ENCODE measurements at places on chromosomes 7 and 10. TPM values are rescaled to one million over a fixed set of nuclear protein-coding genes. Genes with fewer than 3 reads are reported as not detected.

DNA sequence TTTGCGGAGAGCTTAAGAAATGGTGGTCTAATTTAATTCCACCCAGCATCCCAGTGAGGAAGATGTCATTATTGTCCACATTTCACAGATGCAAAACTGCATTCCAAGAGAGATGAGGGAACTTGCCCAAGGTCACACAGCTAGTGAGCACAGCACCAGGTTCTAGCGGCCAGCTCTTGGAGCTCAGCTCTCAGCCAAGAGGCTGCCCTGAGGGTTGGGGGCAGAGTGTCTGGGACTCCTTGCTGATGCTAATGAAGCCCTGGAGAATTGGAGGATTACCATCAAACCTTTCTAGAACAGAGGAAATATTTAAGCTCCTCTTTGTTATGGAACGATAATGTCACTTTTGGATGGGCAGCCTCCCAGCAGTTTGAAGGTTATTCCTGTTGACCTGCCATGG is 48.0 kb downstream of the PLPP4 start:
- no peaks in the 10 kb centered on the region for H3K36me3 ChIP-seq
- no peaks in the 10 kb centered on the region for H3K27me3 ChIP-seq
- H3K4me1 ChIP-seq: no peaks in the 10 kb centered on the region
- no peak overlapping the region for H3K4me3 ChIP-seq

- H3K4me3 ChIP-seq: no peak overlapping the region
- no peaks in the 10 kb centered on the region for H3K27me3 ChIP-seq
- H3K4me1 ChIP-seq: no peaks in the 10 kb centered on the region
- H3K36me3 ChIP-seq: no peaks in the 10 kb centered on the region
- no peak overlapping the region for H3K27ac ChIP-seq
Measured at GRCh38 chr10:91758303-91759146, 39.7 kb upstream of the TNKS2 start.

DNA sequence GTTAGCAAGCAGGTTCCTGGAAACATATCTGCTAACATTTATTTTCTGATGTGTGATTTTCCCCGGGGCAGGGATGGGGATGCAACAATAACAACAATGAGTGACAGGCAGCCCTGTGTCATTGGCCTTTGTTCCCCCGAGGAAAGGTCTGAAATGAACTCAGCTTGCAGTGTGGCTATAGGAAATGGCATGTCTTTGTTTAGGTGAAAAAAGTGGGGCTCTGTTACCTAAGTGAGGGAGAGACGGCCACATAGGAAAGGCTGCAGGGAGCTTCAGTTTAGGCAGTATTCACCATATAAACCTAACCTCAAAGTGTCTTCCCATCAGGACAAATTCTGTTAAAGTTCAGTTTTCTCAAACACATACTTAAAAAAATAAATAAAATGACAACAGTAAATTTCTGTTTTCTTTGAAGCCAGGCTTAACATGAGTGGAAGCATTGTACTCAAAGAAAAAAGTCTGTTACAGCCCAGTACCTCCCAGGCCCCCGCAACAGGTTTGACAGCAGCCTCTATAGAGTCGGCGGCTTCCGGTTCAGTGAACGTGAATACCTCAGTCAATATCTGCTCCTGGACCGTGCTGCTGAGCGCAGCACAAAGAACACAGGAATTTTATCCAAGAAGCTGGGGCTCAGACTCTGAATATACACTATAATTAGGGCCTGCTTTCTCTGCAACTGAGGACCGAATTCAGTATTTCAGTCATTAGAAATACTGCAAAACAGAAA is 168.3 kb downstream of the GLI3 start:
- H3K27ac ChIP-seq: no peak overlapping the region
- H3K4me1 ChIP-seq: peaks cover 3% of the 10 kb centered on the region
- H3K4me3 ChIP-seq: no peak overlapping the region
- no peak for DNase-seq
- no peaks in the 10 kb centered on the region for H3K36me3 ChIP-seq
- no peaks in the 10 kb centered on the region for H3K27me3 ChIP-seq

- no peak overlapping the region for H3K27ac ChIP-seq
- peak; percentile 65 for DNase-seq
- H3K36me3 ChIP-seq: no peaks in the 10 kb centered on the region
- no peak overlapping the region for H3K4me3 ChIP-seq
- H3K27me3 ChIP-seq: no peaks in the 10 kb centered on the region
Measured at GRCh38 chr7:135274495-135275268, 41.0 kb downstream of the STRA8 start.

GRCh38 chr7:11811709-11812108 is 20.3 kb downstream of the THSD7A start:
- H3K4me3 ChIP-seq: no peak overlapping the region
- no peaks in the 10 kb centered on the region for H3K36me3 ChIP-seq
- H3K27ac ChIP-seq: no peak overlapping the region
- DNase-seq: no peak
- no peaks in the 10 kb centered on the region for H3K27me3 ChIP-seq

GRCh38 chr10:63228237-63228636 is 95.1 kb downstream of the NRBF2 start:
- H3K36me3 ChIP-seq: no peaks in the 10 kb centered on the region
- H3K4me3 ChIP-seq: no peak overlapping the region
- DNase-seq: no peak
- no peaks in the 10 kb centered on the region for H3K4me1 ChIP-seq

DNA sequence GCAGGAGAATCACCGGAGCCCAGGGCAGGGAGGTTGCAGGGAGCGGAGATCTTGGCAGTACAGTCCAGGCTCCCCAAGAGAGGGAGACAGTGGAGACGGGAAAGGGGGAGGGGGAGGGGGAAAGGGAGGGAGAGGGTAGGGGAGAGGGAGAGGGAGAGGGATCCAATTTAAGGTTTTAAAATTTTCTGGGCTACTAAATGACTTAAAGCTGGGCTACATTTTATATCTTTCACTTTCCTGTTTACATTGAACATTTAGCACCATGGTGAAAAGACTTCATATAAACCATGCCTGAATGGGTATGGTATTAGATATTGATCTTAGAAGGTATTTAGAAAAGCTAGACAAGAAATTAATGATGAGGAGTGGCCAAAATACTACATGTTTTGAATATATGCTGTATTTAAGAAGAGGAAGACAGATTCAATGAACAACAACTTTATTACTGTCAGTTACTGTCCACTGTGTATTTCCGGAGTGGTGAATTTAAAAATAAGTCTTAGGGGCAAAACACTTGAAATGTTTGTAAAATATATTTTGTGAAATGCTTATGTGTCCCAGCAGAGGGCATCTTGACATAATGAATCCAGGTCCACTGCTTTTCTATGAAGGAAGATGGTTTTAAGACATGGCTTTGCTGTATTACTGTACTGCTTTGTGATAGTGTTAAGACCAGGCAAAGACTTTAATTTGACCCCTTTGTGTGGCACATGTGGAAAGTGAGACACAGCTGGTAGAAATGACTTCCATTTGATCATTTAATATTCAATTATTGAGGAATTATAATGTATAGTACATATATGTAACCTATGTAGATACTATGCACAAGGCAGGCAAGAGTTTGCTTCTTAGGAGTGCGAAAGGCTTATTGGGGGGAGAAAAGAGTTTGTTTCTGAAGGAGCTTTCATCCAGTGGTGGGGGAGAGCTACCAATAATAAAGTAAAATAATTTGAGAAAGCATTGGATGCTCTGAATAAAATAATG is 52.8 kb downstream of the NRF1 start:
- DNase-seq: no peak
- no peak overlapping the region for H3K27ac ChIP-seq
- H3K4me1 ChIP-seq: peaks cover 3% of the 10 kb centered on the region
- H3K36me3 ChIP-seq: no peaks in the 10 kb centered on the region
- H3K27me3 ChIP-seq: no peaks in the 10 kb centered on the region

- H3K4me1 ChIP-seq: no peaks in the 10 kb centered on the region
- no peak overlapping the region for H3K27ac ChIP-seq
- H3K36me3 ChIP-seq: no peaks in the 10 kb centered on the region
- no peak overlapping the region for H3K4me3 ChIP-seq
- DNase-seq: no peak
Measured at GRCh38 chr7:77444123-77444522, 28.0 kb upstream of the GSAP start.

DNA sequence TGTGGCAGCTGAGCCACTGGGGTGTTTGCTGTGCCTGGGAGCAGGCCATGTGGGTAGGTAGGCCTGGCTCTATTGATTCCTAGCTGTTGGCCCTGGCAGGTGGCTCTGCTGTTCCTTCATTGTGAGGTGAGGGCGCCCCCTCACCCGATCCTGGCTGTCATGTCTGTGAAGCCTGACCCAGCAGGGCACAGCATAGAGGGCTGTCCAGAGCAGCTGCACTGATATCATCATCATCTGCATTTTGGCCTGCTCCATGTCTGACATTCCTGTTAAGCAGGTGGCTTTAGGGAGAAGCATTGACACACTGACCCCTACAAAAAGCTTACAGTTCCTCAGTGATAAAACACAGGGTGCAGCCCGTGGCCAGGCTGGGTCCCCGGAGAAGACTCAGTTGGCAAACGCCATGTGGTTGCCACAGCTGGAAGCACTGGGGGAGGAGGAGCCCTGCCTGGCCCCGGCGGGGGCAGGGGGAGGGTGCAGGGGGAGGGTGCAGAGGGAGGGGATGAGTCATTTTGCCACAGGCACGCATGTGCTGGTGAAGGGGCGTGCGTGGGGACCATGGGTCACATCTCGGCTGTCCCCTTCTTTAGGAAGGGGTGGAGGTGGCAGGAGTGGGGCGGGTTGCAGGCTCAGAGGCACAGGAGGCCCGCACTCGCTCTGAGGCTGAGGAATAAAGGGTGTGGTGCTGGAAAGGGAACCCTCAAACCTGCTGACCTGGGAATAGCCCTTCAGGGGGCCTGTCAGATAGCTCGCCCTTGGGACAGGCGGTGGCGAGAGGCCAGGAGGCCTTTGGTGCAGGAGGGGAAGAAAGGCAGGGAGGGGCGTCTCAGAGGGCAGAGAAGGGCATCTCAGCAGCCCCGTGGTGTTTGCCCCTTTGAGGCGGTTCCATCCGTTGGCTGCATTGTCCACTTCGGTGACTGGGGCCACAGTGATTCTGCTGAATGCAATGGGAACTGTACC is 31.6 kb downstream of the IKZF1 start:
- no peaks in the 10 kb centered on the region for H3K27me3 ChIP-seq
- no peak overlapping the region for H3K27ac ChIP-seq
- no peak for DNase-seq
- no peak overlapping the region for H3K4me3 ChIP-seq
- H3K36me3 ChIP-seq: no peaks in the 10 kb centered on the region
- no peaks in the 10 kb centered on the region for H3K4me1 ChIP-seq

DNA sequence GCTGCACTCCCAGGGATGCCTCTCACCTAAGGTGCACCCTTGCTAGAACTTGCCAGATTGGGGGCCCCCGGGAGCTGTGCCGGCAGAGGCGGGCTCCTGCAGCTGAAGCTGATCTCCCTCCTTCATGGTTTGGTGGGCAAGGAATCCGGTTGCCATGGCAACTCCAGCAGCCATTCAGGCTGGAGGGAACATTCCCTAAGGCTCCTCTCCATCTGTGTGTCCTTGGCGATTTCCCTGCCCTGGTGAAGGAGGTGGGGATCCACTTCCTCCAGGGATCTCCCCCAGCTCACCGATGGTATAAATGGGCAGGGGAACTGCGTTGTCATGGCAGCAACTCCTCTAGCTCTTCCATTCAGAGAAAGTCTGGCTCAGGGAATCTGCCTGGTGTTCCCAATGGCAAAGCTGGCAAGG is 49.6 kb upstream of the GPR158 start:
- H3K27ac ChIP-seq: no peak overlapping the region
- no peak overlapping the region for H3K4me3 ChIP-seq
- H3K27me3 ChIP-seq: no peaks in the 10 kb centered on the region
- H3K36me3 ChIP-seq: no peaks in the 10 kb centered on the region
- H3K4me1 ChIP-seq: no peaks in the 10 kb centered on the region

- no peak for DNase-seq
- H3K27me3 ChIP-seq: no peaks in the 10 kb centered on the region
- no peak overlapping the region for H3K27ac ChIP-seq
- no peaks in the 10 kb centered on the region for H3K36me3 ChIP-seq
- H3K4me1 ChIP-seq: no peaks in the 10 kb centered on the region
Measured at GRCh38 chr7:14021069-14021468, 31.6 kb upstream of the ETV1 start.

GRCh38 chr7:4878336-4879335 is 4.9 kb downstream of the RADIL start:
- H3K27me3 ChIP-seq: no peaks in the 10 kb centered on the region
- no peak for DNase-seq
- no peaks in the 10 kb centered on the region for H3K36me3 ChIP-seq
- no peak overlapping the region for H3K4me3 ChIP-seq

GRCh38 chr10:44962870-44963738 is 3.5 kb downstream of the RASSF4 start:
- H3K27ac ChIP-seq: no peak overlapping the region
- H3K36me3 ChIP-seq: no peaks in the 10 kb centered on the region
- peaks cover 8% of the 10 kb centered on the region for H3K4me1 ChIP-seq

The NRG3 gene
- total RNA-seq: 0.77 TPM

The PTPRZ1 gene
- total RNA-seq: 0.83 TPM

The ADAM12 gene
- total RNA-seq: 1.8 TPM

The CFAP58 gene
- 0.60 TPM for total RNA-seq

The PTF1A gene
- not detected for total RNA-seq

The CALD1 gene
- total RNA-seq: 463 TPM

The PRRT4 gene
- total RNA-seq: 0.36 TPM

The AKR1C2 gene
- total RNA-seq: 15.4 TPM

The GSTO2 gene
- 12.6 TPM for total RNA-seq

The CDH23 gene
- 19.8 TPM for total RNA-seq
